ENCODE measurements at places on chromosomes 3 and 15. TPM values are rescaled to one million over a fixed set of nuclear protein-coding genes. Genes with fewer than 3 reads are reported as not detected.

DNA sequence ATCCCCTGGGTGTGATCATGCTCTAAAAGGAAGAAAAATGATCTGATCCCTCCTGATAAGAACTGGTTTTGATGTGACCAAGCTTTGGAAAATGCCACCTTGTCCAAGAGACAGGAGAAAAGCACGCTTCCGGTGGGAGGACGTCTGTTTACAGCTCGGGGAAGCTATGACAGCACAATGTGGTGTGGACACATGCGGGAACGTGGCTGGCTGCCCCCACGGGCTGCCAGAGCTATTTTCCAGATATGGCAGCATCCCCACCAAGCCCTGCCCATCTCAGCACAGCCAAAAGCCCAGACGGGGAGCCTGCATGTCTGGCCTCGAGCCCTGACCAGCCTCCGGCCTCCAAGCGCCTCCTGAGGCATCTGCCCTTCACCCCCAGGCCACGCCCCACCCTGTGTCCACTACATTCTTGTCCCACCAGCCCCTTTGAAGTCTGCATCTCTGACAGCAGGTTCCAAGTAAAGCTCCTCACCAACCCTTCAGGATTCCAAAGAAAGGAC lies 63.2 kb upstream of the HRH1 start:
- H3K4me1 ChIP-seq: no peaks in the 10 kb centered on the region
- no peak overlapping the region for H3K27ac ChIP-seq
- no peak overlapping the region for H3K4me3 ChIP-seq
- DNase-seq: no peak

- DNase-seq: peak; percentile 73
- H3K4me1 ChIP-seq: peaks cover 23% of the 10 kb centered on the region
- no peaks in the 10 kb centered on the region for H3K36me3 ChIP-seq
- peak overlapping the region; percentile 77 for H3K27ac ChIP-seq
- H3K4me3 ChIP-seq: no peak overlapping the region
These were observed 6.6 kb downstream of the TIPARP start for GRCh38 chr3:156681002-156681401.

DNA sequence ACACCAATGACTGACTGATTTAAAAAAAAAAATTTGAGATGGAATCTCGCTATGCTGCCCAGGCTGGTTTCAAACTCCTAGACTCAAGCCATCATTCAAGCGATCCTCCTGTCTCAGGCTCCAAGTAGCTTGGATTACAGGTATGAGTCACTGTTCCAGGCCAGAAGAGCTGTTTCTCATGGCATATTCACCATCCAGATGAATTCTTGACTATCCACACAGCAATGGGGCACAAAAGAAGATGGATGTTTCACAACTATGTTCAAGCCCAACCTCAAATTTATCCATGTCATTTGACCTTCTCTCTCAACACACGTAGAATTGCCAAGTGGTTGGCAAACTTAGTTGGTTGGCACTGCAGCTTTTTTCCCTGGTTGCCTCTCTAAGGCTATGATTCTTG lies 40.6 kb downstream of the PRICKLE2 start:
- no peak overlapping the region for H3K4me3 ChIP-seq
- H3K27ac ChIP-seq: peak overlapping the region; percentile 18
- no peaks in the 10 kb centered on the region for H3K36me3 ChIP-seq
- H3K4me1 ChIP-seq: peaks cover 28% of the 10 kb centered on the region

DNA sequence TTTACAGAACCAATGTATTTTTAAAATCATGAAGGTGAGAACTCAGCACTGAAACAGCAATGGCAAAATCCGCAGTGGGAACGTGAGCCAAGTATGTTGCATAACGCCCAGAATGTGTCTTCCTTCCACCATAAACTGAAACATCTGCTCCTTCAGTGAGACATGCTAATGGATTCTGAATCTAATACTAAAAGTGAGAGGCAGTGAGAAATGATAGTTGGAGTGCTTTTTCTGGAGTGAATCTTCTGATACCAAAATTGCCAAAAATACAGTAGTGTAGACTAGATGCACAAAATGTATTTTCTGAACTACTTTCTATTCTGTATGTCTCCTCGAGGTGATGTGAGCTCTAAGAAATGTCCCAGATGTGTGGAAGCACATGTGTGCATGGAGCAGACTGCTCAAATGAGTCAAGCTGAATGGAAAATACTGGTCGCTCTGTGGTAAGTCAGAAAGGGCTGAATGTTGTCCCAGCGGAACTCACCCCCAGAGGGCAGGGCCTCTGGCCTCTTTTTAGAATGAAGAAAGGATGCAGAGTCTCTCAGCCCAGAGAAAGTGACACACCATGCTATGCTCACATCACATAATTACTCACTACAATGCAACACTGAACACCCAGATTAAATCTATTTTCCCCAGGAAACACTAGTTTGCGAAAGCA lies 73.0 kb downstream of the ATP10A start:
- H3K36me3 ChIP-seq: no peaks in the 10 kb centered on the region
- H3K4me3 ChIP-seq: no peak overlapping the region
- H3K27ac ChIP-seq: peak overlapping the region; percentile 72
- peaks cover 4% of the 10 kb centered on the region for H3K4me1 ChIP-seq
- H3K27me3 ChIP-seq: no peaks in the 10 kb centered on the region

GRCh38 chr3:178367817-178368617 lies 168.2 kb upstream of the KCNMB2 start:
- H3K4me3 ChIP-seq: no peak overlapping the region
- H3K4me1 ChIP-seq: no peaks in the 10 kb centered on the region
- no peak overlapping the region for H3K27ac ChIP-seq
- H3K27me3 ChIP-seq: no peaks in the 10 kb centered on the region

DNA sequence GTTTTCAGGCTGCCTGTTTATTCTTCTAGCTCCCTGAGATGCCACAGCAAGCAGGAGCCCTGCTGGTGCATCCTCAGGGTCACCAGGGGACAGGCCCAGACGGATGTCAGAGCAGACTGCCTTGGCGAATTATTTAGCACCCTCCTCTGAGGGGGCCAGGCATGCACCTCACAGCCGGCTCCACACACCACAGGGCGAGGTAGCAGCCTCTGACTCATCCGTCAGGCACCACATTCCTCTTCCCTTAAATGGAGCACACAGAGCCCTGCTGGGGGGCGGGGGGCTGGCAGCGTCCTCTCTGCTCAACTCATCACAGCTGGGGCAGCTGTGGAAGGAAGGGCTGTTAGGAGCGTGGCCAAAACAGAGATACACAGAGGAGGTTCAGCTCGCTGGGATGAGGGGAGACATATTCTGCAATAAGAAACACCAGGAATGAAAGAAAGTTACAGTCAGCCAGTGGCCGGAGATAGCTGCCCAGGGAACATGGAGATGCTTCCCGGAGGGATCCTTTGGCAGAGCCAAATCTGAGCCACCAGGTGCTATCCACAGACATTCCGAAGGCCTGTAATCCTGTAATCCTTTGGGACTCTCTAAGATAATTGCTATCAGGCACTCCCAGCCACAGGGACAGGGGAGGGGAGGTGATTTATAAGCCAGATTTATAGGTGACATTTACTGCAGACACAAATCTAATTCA lies 13.9 kb upstream of the PRICKLE2 start:
- peaks cover 16% of the 10 kb centered on the region for H3K4me1 ChIP-seq
- peak; percentile 87 for DNase-seq
- H3K36me3 ChIP-seq: no peaks in the 10 kb centered on the region
- no peaks in the 10 kb centered on the region for H3K27me3 ChIP-seq
- H3K4me3 ChIP-seq: no peak overlapping the region

DNA sequence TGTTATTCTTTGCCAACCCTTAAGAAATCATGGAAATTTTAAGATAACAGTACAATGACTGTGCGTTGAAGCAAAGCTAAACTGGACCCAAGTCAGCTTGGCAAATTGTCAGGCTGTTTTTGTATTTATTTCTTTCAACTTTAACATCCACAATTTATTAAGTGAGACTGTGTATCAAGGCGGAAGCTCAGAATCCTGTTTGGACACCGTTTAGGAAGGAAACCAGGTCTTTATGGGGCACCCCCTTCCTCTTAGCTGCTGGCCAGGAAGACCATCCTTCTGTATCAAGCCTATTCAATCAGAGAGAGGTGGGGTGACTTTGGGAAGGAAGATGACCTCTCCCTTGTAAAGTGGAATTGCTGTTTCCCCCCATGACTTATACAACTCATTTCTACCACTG lies 166.0 kb downstream of the MCTP2 start:
- H3K27me3 ChIP-seq: no peaks in the 10 kb centered on the region
- no peak overlapping the region for H3K27ac ChIP-seq
- H3K36me3 ChIP-seq: no peaks in the 10 kb centered on the region
- H3K4me3 ChIP-seq: no peak overlapping the region
- peaks cover 6% of the 10 kb centered on the region for H3K4me1 ChIP-seq

- H3K27ac ChIP-seq: peak overlapping the region; percentile 69
- no peaks in the 10 kb centered on the region for H3K36me3 ChIP-seq
- DNase-seq: peak; percentile 78
- peaks cover 19% of the 10 kb centered on the region for H3K27me3 ChIP-seq
- peaks cover 14% of the 10 kb centered on the region for H3K4me1 ChIP-seq
These were observed 566 bp downstream of the ETV5 start for GRCh38 chr3:186108106-186108940.

GRCh38 chr3:194756460-194756779 lies 70.7 kb downstream of the FAM43A start:
- DNase-seq: no peak
- no peaks in the 10 kb centered on the region for H3K27me3 ChIP-seq
- no peaks in the 10 kb centered on the region for H3K36me3 ChIP-seq
- no peaks in the 10 kb centered on the region for H3K4me1 ChIP-seq
- H3K27ac ChIP-seq: no peak overlapping the region

DNA sequence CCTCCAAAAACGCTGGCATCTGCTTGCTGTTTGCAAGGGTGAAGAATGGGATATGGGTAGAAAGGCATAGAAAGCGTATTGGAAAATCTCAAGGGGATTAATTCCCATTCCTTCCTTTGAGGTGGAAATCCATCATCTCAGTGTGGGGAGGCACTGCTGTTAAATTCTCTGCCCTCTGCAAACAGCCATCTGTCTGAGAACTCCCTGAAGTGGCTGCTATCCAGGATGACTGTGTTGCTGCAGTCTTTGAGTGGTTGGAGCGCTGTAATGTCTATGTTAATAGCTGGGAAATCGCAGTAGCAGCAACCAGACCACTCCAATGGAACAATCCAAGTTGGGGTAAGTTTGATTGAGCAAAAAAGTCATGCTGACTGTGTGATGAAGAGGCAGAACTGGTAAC lies 625.9 kb downstream of the NLGN1 start:
- no peaks in the 10 kb centered on the region for H3K4me1 ChIP-seq
- DNase-seq: no peak
- H3K4me3 ChIP-seq: no peak overlapping the region
- no peak overlapping the region for H3K27ac ChIP-seq
- no peaks in the 10 kb centered on the region for H3K27me3 ChIP-seq

GRCh38 chr15:57340682-57341259 lies 35.5 kb upstream of the CGNL1 start:
- H3K4me3 ChIP-seq: no peak overlapping the region
- H3K36me3 ChIP-seq: no peaks in the 10 kb centered on the region

GRCh38 chr3:186653984-186654383 lies 11.8 kb upstream of the HRG start:
- no peak overlapping the region for H3K27ac ChIP-seq
- DNase-seq: no peak
- no peaks in the 10 kb centered on the region for H3K4me1 ChIP-seq
- H3K4me3 ChIP-seq: no peak overlapping the region

GRCh38 chr15:96340348-96340597 lies 9.8 kb downstream of the NR2F2 start:
- no peaks in the 10 kb centered on the region for H3K27me3 ChIP-seq
- H3K4me3 ChIP-seq: peak overlapping the region; percentile 43
- H3K4me1 ChIP-seq: peaks cover 60% of the 10 kb centered on the region

- H3K27ac ChIP-seq: no peak overlapping the region
- no peak overlapping the region for H3K4me3 ChIP-seq
- no peak for DNase-seq
- no peaks in the 10 kb centered on the region for H3K27me3 ChIP-seq
These were observed 18.2 kb downstream of the CRTAP start for GRCh38 chr3:33132019-33132360.

Gene ISL2
- total RNA-seq: 5.3 TPM

Gene TIPARP
- total RNA-seq: 112 TPM

Gene TJP1
- 88.7 TPM for total RNA-seq

Gene FOXL2NB
- total RNA-seq: not detected

Gene ZFYVE19
- 25.6 TPM for total RNA-seq

Gene SLC15A2
- total RNA-seq: 6.5 TPM

Gene UROC1
- total RNA-seq: 4.2 TPM
